ENCODE measurements at places on chromosomes 13 and 19.

- DNase-seq: no peak
Measured at GRCh38 chr19:7214324-7215089, 79.7 kb downstream of the INSR start.

DNA sequence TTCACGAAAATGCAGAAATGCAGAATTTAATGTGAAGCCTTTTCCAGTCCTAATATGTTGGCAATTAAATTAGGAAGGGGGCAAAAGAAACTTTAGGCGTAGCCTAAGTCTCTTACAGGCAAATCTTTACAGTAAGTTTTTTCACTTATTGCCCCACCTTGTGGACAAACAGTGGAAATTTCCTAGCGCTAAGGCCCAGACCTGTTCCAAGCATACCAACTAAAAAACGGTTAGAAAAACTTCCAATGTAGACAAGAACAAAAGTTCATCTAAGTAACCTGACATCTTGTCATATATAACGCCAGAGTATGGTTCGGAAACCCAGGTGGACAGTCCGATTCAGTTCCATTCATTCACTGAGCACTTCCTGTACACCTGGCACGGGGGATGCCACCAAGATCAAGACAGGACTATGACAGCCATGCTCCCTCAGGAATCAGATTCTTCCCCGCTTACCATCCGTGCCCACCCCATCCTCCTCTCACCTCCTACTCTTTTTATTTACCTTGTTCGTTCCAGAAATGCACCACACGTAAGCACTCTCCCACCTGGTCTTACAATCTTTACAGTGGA, 4.9 kb downstream of the ZAR1L start:
- DNase-seq: peak; percentile 37

- DNase-seq: no peak
Measured at GRCh38 chr13:78190296-78190695, 271.7 kb upstream of the EDNRB start.

- no peak for DNase-seq
Measured at GRCh38 chr19:15622991-15623390, 8.0 kb downstream of the CYP4F8 start.

- no peak for DNase-seq
Measured at GRCh38 chr19:52724701-52725514, 9.9 kb downstream of the ZNF611 start.

GRCh38 chr19:39362682-39363657, 20.7 kb downstream of the SAMD4B start:
- DNase-seq: peak; percentile 71
